ENCODE measurements at places on chromosomes 4 and X.

GRCh38 chr4:2091990-2092668 lies 33.0 kb downstream of the NAT8L start:
- no peak for DNase-seq

DNA sequence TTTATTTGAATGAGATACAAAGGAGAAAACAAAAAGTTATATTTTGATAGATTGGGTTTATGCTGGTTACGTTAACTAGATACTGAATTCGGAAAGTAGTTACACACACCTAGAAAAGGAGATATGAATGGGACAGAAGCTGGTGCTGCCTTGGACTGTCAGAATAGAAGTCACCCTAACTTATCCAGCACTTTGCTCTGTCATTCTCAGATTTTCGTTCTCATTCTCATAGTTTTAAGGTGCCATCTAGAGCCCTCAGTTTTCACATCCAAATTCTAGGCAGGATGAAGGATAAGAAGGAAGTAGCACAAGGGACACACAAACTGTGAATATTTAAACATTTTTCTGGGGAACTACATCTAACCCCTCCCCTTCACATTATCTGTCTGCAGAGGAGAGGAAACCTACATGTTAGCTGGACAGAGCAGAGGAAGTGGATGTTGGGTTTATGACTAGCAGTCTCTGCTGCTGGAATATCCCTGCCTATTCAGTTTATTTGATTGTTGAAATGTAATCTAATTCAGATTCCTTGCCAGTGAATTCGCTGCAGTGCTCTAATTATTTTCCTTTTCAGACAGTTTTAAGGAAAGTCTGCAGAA lies 521.9 kb downstream of the FAT4 start:
- no peak for DNase-seq

DNA sequence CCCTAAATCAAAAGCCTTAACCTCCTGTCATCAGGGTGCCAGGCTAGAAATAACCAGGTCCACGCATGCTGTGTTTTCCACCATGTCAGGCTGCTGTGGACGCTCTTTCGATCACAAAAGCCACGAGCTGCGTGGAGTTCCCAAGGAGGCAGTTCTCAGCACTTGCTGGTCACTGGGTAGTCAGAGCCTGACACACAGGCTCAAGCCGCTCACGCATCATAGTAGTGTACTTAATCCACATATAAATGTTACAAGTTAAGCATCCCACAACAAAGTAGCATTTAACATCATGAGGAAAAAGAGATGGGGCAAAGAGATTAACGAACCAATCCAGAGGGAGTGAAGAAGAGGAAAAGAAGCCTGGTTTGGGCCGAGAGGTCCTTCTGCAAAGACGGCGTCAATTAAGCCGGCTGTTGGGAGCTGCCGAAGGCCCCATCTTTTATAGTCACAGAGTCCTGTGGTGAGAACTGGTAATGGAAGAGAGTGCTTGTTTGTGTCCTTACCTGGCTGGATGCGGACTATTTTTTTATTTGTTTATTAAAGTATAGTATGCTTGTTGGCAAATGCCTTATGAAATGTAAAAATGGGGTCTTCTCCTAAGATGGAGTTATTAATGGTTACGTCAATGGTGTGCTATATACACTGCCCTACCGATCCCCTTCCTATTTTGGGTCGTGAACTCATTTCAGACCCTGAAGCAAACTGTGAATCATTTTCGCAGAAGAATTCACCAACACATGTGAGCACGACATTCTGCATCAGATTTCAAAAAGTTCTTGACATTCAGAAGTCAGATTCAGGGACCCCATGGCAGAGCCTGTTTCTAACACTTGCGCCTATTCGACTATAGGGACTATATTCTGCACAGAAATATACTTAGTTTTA lies 675 bp downstream of the PRIMPOL start:
- DNase-seq, result no peak

DNA sequence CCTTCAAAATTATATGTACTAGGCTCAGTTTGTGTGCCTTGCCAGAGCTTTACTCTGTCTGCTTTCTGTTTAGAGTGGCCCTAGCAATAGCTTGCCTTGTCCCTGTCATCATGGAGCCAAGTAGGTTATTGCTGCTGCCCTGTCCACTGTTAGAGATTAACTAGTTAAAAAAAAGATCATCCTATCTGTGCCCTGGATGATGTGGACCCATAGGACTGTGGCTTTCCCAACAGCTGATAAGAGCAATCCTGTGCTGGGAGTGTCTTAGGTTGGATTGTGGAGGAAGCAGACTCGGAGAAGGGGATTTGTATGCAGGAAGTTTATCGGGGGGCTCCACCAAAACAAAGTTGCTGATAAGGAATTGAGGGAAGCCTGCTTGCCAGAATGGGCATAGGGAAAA lies 23.8 kb downstream of the PPP1R2C start:
- no peak for DNase-seq

DNA sequence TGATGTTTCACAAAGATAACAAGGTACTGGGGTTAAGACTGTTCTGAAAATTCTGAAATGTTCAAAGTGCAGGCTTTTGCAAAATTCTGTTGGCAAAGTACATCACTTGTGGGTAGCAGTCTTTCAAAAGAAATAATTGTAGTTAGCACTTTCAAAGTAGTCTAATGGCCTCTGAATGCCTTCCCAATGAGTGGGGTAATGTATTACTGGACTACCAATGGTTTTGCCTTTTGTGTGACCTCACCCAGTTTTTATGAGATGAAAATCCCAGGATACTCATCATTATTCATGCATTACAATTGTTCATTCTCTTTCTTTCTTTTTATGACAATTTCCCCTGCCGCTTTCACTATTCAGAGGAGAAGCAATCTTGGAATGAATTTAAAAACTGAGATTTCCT lies 686.1 kb downstream of the GLUD2 start:
- no peak for DNase-seq

GRCh38 chrX:66004928-66005829 lies 34.7 kb downstream of the VSIG4 start:
- no peak for DNase-seq

DNA sequence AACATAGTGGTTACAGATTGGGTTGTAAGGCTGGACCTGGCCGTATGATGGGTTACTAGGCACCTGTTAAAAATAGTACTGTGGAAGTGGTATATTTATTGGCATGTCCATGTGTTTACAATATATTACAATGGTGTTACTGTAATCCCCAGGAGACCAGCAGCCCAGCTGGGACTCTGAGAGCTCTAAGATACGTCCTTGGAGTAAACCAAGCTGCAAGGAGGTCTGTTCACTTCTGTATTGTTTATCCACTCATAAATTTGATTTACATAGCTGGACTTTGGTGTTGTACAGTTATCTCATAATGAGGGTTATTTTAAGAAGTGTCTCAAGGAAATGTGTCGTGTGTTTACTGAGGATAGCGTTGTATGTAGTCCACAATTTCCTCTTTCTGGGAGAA lies 93.8 kb downstream of the TBL1X start:
- DNase-seq, result no peak

GRCh38 chr4:67451464-67451863 lies 93.8 kb downstream of the CENPC start:
- peak; percentile 14 for DNase-seq

DNA sequence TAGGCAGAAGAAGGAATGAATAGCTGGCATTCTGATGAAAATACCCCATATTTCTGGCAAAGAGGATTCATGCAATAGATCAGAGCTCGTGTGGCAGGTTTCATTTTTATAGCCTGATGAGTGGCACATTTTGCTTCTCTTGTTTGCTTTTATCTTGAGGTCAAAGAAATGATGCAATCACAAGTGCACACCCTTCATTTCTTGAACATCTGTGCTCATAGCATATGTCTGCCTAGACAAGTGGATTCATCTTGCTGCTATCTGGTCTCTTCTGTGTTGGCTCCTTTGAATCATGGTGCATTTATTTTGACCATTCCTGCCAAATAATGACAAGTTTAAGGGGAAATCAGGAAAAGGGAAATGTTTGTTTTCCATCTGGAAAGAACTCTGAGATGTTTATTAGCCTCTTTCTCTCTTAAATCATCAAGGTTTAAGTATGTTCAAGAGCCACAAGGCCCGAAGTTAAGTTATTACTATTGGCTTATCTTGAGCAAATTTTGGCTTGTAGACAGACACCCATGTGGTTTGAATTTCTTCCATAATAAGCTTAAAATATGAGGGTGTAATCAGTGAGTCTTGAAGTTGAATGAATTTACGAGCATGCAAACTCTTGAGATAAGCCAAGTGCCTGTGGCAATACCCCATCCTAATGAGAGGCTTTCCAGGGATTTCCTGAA lies 59.3 kb upstream of the HS3ST1 start:
- no peak for DNase-seq

- DNase-seq, result no peak
Observed at GRCh38 chr4:17915439-17915838, 104.7 kb downstream of the NCAPG start.

GRCh38 chrX:38081909-38082308 lies 75.6 kb downstream of the SYTL5 start:
- DNase-seq, result no peak

- no peak for DNase-seq
Observed at GRCh38 chrX:112818114-112819007, 22.3 kb downstream of the AMOT start.

- no peak for DNase-seq
Observed at GRCh38 chr4:89248879-89249281, 58.7 kb downstream of the GPRIN3 start.

DNA sequence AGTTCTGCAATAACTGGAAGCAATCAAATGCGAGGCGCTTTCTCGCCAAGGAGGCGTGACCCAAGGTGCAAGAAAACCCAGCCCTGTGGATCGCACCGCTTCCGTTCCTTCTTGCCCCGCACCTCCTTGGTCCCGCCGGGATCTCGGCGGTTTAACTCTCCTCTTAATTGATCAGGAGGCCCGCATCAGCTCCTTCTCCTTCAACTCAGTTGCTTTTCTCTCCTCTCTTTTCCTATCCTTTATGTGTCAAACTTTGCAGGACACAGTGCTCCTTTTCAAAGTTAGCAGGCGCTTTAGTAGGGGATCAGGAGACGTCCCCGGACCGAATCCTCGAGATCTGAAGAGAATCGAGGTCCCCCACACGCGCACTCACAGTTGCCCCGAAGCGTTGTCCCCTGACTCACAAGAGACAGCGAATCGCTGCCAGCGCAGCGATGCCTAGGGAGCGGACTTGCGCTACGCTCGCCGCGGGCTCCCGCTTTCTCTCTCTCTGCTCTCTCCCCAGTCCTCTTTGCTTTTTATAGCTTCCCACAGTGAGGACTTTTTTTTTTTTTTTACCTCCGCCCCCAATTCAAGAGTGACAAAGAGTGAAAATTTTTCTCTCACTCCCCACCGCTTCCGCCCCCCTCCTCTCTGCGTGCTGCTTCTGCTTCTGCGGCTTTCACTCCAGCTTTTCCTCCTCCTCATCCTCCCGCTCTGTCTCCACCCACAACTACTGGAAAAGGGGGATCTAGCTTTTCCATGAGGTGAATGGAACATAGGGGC lies at the start of gene DKK2:
TSS of gene DKK2 (minus strand) at position 495 of the 765 bp plus-strand sequence. CDS start 722 bp downstream, outside the sequence.
- no peak for DNase-seq

- no peak for DNase-seq
Observed at GRCh38 chr4:14607578-14607977, 394.7 kb upstream of the CPEB2 start.

- DNase-seq, result no peak
Observed at GRCh38 chrX:50638123-50638522, 167.5 kb upstream of the DGKK start.

- no peak for DNase-seq
Observed at GRCh38 chrX:24482823-24483415, 17.8 kb downstream of the PDK3 start.

DNA sequence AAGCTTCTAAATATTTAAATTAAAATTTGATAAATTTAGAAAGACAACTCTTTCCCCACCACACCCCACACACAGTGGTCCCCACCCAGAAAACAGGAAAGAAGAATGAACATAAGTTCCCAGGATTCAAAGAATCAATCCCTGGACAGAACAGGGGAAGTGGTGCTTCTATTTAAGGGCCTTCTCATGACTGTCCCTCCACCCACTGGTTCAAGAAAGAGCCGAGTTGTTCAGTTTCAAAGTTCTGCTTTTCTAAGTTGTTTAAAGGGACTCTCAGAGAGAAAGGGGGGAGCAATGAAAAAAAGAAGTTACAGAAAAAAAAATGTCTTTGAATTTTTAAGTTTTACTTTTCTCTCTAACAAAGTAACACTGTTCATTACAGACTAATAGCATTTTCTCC lies 195.8 kb downstream of the PDGFC start:
- DNase-seq, result no peak

- DNase-seq, result no peak
Observed at GRCh38 chrX:9349572-9350494, 115.0 kb upstream of the TBL1X start.

- no peak for DNase-seq
Observed at GRCh38 chr4:161642708-161643107, 521.1 kb downstream of the FSTL5 start.

GRCh38 chr4:108314900-108315589 lies 146.3 kb upstream of the LEF1 start:
- DNase-seq, result no peak

GRCh38 chrX:41472231-41472815 lies 25.2 kb downstream of the NYX start:
- no peak for DNase-seq

DNA sequence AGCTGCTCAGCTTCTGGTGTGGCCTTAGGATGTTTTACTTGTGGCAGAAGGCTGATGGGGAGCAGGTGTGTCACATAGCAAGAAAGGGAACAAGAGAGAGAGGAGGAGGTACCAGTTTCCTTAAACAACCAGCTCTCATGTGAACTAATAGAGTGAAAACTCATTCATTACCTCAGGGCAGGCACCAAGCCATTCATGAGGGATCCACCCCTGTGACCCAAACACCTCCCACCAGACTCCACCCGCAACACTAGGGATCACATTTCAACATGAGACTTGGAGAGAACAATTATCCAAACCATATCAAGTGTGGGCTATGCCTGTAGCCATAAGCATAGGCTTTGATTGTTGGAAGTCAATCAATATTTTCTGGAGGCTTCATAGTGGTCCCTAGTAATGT lies 56.0 kb downstream of the GSX2 start:
- no peak for DNase-seq

- DNase-seq, result no peak
Observed at GRCh38 chrX:104742355-104742754, 176.4 kb downstream of the IL1RAPL2 start.

DNA sequence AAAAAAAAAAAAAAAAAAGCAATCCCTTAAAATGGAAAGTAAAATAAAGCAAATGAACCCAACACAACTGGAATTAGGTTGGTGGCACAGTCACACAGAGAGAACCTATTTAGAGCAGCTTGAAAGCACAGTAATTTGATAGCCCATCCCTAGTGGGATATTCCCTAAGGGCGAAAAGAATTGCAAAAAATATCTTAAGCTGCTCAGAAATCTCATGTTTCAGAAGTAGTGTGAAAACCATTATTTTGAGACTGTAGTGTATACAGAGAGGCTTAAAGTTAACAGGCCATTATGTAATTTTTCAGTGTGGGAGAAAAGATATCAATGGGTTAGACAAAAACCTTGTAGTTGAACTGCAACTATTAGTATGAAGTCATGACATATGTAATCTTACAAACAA lies 40.0 kb upstream of the DHX15 start:
- no peak for DNase-seq

DNA sequence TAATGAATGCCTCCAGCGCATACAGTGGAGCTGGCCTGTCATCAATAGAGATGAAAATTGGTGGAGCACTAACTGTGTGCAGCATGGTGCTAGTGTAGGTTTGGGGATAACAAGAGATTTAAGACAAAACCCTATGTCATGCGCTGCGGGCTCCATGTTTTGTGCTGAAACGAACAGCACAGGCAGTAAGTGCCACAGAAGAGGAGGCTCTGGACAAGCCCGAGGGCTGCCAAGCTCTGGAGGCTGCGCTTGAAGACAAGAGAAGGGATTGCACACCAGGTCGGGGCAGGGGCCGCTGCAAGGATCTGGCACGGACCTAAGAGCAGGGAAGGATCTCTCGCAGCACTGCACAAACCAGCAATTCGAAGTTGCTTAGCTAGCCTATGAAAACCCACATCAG lies 35.5 kb downstream of the TENM3 start:
- DNase-seq, result no peak

GRCh38 chr4:47251348-47252135 lies 212.0 kb downstream of the COMMD8 start:
- no peak for DNase-seq

Data from brain microvascular endothelial cell (primary cell).